ENCODE measurements at places on chromosomes 3 and 15.

- DNase-seq: no peak
These were observed 62.9 kb downstream of the ZNF445 start for GRCh38 chr3:44414517-44415090.

- peak; percentile 31 for DNase-seq
These were observed 54.9 kb upstream of the TBC1D21 start for GRCh38 chr15:73818308-73818985.

- peak; percentile 38 for DNase-seq
These were observed 23.2 kb downstream of the SHC4 start for GRCh38 chr15:48940508-48940907.

DNA sequence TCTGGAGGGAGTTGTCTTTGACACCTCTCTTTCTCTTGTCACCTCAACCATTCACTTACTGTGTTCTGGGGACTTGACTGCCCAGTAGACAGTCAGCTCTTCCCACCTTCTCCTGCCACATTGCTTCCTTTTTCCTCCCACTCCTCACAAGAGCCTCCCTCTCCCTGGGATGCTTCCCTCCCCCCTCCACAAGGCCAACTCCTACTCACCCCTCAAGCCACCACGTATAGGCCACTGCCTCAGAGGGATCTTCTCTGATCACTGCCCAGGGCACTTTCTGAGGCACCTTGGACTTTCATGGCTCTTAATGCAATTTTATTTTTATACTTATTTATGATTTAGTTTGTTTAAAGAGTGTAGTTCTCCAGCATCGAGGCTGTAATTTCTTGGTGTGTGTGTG, 23.2 kb downstream of the THSD4 start:
- no peak for DNase-seq

DNA sequence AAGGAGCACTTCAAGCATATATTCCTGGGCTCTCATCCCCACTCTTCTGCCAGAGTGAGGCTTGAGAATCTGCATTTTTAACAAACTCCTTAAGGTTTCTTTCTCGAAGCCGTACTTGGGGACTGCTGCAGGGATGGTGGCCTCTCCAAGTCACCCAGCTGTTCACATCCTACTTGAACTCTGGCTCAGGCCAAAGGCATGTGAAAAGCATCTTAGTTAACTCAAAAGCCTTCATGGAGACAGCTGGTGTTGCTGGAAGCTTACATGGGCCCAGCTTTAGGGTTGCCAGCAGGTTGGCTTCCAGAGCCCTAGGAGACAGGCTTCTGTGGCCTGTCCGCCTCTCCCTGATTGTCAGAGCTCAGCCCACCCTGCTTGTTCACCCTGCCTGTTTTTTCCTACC, 139.2 kb downstream of the THSD4 start:
- DNase-seq: no peak

DNA sequence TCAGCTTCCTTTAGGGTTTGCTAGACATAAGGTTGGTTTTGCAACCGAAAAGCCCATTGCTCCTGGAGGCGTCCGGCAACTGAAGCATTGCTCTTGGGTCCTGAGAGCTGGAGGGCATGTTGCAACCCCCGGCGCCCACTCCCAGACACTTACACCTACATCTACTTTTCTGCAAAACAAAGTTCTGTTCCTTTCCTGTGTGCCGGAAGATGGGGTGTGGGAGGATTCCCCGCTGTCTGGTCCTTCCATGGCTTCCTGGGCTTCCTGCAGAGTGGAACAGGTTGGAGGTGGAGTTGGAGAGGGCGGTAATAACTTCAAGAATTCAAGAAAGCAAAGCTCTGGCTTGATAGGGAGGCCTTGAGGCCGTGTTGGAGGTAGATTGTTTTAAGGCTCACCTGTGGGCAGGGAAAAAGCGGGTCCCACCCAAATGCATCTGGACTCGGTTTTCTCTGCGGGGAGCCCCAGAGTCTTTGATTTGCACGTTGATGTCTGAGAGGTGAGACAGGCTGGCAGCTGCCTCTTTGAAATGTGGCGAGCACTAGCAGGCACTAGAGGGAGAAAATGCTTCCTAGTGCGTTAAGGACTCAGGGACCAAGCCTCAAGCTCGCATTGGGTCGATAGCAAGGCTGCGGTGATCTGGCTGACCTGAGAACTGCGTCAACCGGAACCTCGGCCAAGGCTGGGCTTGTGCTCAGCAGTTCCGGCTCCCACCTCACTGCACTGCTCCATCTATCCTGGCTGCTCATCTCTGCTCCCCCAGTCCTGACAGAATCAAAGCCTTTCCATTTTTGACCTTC, 39.5 kb downstream of the NR2F2 start:
- no peak for DNase-seq

DNA sequence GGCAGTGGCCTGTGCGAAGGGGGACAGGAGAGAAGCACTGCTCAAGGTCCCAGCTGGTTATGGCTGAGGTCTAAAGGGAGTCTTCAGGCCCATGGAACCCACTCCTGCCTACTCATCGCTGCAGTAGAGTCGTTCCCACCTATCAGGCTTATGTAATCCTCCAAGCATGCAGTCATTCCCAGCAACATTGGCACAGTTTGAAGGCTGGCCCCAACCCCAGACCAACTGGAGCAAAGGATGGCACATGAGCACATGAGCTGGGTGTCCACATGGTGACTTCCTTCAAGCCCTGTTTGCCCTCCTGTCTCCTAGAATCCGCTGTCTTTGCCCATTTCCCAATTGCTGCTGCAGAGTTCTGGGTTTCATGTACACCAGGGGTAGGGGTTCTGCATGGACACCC, 60.5 kb upstream of the FGD5 start:
- DNase-seq: no peak

- peak; percentile 27 for DNase-seq
These were observed 6.0 kb upstream of the GRAMD1C start for GRCh38 chr3:113832477-113833164.

DNA sequence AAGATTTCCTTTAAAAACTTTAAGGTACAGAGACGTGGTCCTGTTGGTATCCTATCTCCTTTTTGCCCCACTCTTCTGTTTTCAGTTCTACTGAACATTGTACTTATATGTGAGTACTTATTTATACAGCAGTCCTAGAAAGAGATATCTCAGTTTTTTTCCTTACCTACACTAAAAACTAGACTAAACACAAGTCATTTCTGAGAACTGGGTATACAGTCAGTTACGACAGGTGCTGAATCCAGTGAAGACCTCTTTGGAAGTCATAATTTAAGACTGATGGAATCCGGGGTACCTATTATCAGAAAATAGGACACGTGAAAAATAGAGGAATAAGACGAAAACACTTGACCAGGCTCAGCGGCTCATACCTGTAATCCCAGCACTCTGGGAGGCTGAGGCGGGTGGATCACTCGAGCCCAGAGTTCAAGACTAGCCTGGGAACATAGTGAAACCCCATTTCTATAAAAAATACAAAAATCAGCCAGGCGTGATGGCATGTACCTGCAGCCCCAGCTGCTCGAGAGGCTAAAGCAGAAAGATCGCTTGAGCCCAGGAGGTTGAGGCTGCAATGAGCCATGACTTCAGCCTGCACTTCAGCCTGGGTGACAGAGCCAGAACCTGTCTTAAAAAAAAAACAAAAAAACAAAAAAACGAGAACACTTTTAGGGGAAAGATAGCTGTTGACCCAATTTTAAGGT, 76.3 kb downstream of the KLHL25 start:
- DNase-seq: no peak

DNA sequence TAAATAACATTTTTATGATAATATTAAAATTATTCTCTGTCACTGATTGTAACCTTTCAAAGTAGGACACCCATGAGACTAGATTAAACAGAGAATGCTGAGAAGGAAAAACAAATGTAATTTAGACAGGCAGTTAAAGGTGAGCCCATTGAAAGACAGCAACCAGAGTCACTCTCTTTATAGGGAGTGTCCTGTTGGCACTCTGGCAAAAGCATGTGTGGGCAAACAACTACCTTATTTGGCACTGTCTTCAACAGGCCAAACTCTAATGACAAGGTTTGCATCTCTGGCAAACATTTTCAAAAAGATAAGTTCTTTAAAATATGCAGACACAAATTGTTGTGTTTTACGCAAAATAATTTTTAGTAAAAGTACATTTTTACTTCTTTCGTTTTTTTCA, 29.8 kb downstream of the NFKBIZ start:
- no peak for DNase-seq

- no peak for DNase-seq
These were observed 648.3 kb upstream of the NECTIN3 start for GRCh38 chr3:110423276-110423675.

DNA sequence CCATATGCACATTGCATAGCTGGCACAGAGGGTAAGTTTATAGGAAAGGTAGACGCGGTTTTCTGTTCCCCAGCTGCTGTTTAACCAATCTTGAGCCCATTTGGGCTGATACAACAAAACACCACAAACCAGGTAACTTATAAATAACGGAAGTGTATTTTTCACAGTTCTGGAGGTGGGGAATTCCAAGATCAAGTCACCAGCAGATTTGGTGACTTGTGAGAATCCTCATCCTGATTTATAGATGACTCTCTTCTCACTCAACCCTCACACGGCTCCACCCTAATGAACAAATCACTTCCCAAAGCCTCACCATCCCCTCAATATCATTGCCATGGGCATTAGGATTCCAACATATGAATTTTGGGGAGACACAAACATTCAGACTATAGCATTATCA, 694.4 kb upstream of the NR2F2 start:
- no peak for DNase-seq

GRCh38 chr3:51711352-51712037, 4.6 kb downstream of the GRM2 start:
- no peak for DNase-seq

DNA sequence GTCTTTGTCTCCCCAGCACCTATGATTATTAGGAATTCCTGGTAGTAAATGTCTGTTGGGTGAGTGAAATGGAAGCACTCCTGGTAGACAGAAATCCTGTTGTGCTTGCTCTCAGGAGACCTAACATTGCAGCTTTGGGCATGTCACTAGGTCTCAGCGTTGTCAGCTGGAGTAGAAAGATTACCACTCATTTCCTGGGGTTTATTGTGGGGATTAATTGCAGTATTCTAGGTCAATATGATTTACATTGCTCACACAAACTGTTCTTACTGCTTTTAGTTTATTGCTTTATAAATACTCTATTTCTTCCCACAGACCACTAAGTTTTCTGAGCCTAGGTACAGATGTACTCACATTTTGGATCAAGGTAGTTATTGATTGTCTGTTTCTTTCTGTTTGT, 5.1 kb downstream of the TSEN2 start:
- no peak for DNase-seq

DNA sequence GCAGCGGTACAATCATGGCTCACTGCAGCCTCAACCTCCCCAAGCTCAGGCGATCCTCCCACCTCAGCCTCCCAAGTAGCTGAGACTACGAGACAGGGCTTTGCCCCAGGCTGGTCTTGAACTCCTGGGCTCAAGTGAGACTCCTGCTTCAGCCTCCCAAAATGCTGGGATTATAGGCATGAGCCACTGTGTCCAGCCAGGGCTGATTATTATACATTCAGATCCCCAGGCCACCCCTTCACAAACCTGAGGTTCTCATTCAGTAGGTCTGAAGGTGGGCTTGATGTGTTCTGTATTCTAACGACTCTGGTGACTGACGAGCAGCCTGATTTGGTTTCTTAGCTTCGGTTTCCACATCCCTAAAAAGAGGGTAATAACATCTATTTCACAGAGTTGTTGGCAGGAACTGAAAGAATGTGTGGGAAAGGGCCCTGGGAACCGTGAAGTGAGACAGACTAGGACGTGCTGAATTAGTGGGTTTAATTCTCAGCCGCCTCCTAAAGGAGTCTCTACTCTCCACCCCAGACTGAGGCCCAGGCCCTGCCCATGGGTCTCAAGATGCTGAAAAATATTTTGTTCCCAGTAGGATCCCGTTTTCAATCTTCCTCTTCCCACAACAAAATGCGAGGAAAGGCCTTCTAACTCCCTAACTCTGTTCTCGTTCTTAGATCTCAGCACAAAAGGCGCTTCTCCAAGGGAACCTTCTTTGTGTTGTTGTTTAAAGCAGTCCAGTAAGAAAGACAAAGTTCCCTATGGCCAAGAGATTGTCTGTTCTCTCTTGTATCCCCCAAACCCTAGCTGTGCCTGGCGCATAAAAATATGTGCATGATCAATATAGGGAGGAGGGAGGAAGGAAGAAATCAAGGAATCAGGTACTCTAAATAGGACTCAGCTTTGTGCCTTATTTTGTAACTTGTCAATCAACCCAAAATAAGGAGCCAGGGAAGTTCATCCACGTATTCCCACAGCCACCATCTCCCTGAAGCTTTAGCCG, 210.0 kb upstream of the TOPAZ1 start:
- DNase-seq: peak; percentile 5

GRCh38 chr15:65032801-65033537, 3.5 kb upstream of the MTFMT start:
- peak; percentile 34 for DNase-seq

GRCh38 chr15:48463366-48463880, 132.2 kb downstream of the DUT start:
- DNase-seq: no peak

DNA sequence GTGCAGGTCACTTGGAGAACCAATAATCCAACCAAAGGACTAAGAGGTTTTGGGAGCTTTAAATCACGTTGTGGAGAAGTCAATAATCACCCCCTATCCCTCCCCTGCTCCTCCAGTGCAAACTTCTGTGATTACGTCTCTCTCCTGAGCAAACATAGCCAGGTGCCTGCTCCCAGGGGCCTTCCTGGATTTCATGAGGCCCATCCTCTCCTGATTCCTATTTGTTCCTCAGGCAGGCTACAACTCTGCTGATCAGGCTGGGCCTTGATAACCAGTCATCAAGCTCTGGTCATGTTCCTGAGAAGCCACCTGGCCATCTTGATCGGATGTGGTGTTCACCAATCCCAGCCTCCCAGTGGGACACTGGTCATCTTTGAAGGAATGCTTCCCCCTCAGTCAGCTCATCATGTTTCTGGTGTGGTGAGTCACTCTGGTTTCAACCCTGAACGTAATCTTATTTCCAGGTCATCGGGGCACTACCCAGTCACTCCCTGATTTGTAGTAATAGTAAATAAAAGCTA, 2.9 kb upstream of the ZNF710 start:
- DNase-seq: peak; percentile 35

- no peak for DNase-seq
These were observed 150.2 kb upstream of the BHLHE40 start for GRCh38 chr3:4829031-4829394.

- no peak for DNase-seq
These were observed 7.8 kb upstream of the ACSBG1 start for GRCh38 chr15:78242128-78242527.

DNA sequence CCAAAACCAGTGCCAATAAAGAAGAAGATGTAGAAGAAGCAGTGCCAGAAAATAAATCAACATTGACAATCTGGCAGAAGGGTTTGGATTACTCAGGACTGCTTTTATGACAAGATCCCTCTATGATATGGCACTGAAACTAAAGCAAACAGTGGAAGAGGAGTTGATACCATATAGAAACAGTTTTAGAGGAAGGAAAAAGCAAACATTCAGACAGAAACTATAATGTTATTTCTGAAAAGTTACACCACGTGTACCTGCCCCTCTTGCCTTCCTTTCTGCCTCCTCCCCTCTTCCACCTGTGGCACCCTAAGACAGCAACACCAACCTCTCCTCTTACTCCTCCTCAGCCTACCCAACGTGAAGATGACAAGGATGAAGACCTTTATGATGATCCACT, 63.0 kb downstream of the SFMBT1 start:
- peak; percentile 48 for DNase-seq

GRCh38 chr3:127252446-127252845, 35.4 kb downstream of the PRR20G start:
- DNase-seq: no peak

- no peak for DNase-seq
These were observed 675 bp downstream of the RBM15B start for GRCh38 chr3:51391566-51392354.

- no peak for DNase-seq
These were observed 53.9 kb downstream of the RAP2B start for GRCh38 chr3:153215966-153216365.

GRCh38 chr15:90845201-90845949, 23.0 kb upstream of the FURIN start:
- DNase-seq: peak; percentile 85

Measured in MV-4-11 (cell line).